ENCODE measurements at places on chromosomes 13 and 19.

DNA sequence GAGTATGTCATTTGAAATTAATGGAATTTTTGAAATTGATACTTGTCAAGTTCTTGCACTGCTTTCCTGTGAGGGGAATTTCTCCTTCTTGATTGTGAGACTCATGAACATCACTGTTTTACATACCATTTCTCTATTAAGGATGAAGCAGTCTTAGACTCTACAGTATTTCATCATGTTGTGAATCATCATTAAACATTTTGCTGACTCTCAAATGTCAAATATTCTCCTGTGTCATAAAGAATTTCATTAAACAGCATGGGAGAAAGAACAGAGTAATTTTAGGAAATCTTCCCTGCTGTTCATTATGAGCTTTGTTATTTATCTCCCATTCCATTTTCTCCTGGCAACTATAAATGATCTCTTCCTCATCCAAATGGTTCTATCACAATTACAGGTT is 729.0 kb downstream of the PCDH9 start:
- no peak for DNase-seq

- DNase-seq = no peak
Observed at GRCh38 chr19:10681658-10682057, 19.6 kb upstream of the QTRT1 start.

DNA sequence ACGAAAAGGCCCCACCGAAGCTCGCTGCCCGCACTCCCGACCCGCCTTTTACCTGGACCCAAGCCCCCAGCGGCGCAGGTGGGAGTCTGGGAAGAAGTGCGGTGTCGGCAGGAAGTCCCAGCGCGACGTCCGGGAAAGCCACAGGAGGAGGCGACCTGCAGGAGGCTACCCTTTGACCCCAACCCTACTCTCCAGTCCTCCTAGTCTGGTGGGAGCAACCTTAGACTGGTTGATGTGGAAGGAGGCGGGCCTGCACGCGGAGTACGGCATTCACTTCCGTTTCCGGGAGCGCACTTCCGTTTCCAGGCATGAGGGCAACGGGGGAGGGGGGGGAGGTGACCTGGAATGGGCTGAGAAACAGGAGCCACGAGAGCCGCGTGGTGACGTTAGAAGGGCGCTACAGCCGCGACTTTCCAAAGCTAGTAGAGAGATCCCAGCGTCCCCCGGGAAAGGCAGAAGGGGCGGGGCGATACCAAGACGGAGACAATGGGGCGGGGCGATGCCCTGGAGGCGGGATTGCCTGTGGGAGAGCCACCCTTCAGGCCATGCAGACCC is 28.5 kb downstream of the ZNF266 start:
- peak; percentile 19 for DNase-seq

DNA sequence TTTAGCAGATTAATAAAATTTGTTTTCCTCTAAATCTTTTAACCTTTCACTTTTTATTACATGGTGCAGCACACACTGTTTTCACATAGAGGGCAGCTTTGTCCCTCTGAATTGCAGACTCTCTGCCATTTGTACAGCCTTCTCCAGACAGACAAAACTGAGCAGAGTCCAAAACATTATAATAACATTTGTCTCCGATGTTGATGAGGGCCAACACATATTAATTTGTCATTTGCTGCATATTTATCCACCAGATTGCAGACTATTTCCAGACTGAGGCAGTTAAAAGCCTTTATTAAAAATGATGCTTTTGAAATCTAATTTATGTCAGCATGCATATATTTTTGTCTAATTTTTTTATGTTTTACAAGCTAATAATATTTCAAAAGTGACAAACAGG is 1251.9 kb upstream of the SLC10A2 start:
- DNase-seq = no peak

- no peak for DNase-seq
Observed at GRCh38 chr13:22080832-22081231, 410.0 kb downstream of the FGF9 start.

- no peak for DNase-seq
Observed at GRCh38 chr19:3655402-3656072, 28.9 kb upstream of the CACTIN start.

DNA sequence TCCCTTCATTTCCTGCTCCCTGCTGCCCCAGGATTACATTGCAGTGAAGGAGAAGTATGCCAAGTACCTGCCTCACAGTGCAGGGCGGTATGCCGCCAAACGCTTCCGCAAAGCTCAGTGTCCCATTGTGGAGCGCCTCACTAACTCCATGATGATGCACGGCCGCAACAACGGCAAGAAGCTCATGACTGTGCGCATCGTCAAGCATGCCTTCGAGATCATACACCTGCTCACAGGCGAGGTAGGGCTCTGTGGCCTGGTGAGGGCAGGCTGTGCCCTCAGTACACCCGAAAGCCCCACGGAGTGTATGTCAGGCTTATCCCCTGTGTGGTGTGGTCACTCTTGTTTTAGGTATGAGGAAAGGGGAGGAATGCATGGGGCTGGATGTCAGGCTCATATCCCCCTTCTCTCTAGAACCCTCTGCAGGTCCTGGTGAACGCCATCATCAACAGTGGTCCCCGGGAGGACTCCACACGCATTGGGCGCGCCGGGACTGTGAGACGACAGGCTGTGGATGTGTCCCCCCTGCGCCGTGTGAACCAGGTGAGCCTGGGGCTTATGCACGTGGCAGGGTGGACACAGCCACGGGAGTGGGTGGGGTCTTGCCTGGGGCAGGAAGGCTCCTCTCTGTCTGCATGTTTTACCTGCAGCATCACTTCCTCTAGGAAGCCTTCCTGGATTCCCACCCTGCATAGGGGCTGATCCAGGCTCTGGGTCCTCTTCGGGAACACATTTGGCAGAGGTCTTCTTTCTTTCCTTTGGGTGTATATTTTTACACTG is 2.3 kb upstream of the RNF225 start:
- DNase-seq = no peak

DNA sequence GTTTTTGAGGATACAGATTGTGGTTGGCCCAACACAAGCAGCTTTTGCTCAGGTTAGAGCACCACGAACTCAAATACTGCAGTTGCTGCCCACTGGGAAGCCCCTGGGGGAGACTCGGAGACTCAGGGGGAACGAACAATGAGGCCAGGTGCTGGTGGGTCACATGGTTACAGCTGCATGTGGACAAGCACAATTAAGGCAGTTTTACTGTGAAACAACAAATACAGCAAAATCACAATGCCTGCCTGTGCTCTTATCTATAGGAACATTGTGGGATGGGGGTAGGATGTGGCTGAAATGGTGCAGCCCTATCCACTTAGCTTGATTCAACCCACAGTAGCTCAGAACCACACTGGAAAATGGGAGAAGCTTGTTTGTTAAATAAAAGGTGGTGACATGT is 119.7 kb upstream of the SPATA13 start:
- no peak for DNase-seq

DNA sequence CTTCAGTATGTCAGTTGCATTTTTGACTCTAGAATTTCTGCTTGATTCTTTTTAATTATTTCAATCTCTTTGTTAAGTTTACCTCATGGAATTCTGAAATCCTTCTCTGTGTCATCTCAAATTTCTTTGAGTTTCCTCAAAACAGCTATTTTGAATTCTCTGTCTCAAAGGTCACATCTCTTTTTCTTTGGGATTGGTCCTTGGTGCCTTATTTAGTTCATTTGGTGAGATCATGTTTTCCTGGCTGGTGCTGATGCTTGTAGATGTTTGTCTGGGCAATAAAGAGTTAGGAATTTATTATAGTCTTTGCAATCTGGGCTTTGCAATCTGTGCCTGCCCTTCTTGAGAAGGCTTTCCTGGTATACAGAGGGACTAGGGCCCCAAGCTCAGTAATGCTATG is 18.5 kb upstream of the KBTBD7 start:
- DNase-seq = no peak

DNA sequence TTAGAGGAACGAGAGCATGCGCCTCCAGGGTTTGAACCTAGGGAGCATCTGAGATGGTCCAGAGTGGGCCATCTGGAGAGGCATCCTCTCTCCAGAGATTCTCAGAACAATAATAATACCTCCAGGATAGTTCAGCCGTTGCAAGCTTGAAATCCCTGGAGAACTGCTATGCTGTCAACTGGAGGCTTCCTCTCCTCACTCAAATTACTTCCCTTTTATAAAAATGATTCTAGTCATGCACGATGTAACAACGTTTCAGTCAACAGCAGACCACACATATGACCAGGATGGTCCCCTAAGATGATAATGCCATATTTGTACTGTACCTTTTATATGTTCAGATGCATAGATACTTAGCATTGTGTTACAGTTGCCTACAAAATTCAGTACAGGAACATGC is 108.7 kb downstream of the SHISA2 start:
- DNase-seq = no peak

DNA sequence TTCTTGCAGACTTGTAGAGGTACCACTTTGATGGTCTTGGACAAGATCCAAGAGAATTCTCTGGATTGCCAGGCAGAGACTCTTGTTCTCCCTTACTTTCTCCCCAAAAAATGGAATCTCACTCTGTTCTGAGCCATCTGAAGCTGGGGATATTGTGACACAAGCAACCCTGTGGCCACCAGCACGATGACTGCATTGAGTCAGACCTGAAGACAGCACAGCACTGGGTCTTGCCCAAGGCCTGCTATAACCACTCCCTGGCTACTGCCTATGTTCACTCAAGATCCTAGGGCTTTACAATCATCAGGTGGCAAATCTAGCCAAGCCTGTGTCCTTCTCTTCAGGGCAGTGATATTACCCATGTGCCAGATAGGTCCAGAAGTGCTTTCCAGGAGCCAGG is 202.5 kb upstream of the SERP2 start:
- DNase-seq = no peak

GRCh38 chr19:13842291-13843103 is 34.4 kb upstream of the NANOS3 start:
- no peak for DNase-seq

Data from activated CD8-positive, alpha-beta memory T cell treated with anti-CD3 and anti-CD28 coated beads for 1 hour (primary cell).